ENCODE measurements at places on chromosomes 1 and 21.
A peak's percentile ranks its signal among the peaks of the same experiment; 100 is the strongest.

GRCh38 chr1:41534181-41535076 is 49.9 kb upstream of the EDN2 start:
- DNase-seq = no peak

GRCh38 chr1:225467193-225468020 is 39.6 kb upstream of the LBR start:
- DNase-seq = peak; percentile 76

- DNase-seq = no peak
Observed at GRCh38 chr1:76075877-76076276, 1.3 kb downstream of the ST6GALNAC3 start.

- DNase-seq = no peak
Observed at GRCh38 chr1:102970496-102971078, 137.7 kb downstream of the COL11A1 start.

All from activated CD8-positive, alpha-beta memory T cell treated with anti-CD3 and anti-CD28 coated beads, Interleukin-2, amount 50 U/mL, for 4 hours (primary cell).